ENCODE measurements at places on chromosomes 16 and 17.

- no peak for DNase-seq
Observed at GRCh38 chr17:78991906-78992532, 12.3 kb upstream of the LGALS3BP start.

- DNase-seq, result no peak
Observed at GRCh38 chr17:3818786-3819185, 17.8 kb upstream of the ITGAE start.

DNA sequence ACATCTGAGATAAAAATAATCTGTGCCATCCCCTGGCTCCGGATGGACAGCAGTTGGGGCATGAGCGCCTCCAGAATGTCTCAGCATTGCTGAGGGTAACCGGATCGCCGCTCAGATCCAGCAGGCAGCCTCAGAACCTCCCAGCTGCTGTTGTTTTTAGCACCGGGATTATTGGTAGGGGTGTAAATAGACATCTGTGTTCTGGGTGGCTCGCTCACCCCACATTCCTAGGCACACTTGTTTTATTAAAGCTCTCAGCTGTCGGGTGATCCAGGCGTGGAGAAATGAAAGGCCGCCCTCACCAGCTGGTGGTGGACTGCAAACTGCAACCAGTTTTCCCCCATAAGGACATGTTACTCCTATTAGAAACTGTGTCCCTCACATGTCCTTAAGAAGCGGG, 32.1 kb downstream of the MYH3 start:
- no peak for DNase-seq

DNA sequence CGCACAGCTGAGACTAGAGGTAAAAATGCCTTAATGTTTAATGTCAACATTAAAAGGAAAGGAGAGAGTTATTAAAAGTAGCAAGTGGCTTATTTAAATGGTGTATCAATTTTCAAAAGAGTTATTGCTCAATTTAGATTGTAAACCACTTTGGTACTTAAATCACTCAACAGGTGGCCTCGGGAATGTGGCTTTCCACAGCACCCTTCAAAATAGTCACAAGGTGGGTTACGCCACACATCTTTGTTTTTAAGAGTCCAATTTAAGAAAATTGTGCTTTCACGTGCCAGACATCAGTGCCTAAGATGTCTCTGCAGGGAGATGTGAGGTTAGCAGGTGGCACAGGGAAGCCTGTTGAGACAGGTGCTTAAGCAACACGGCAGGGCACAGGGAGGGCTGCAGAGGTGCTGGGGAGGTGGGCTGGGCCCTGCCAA, 27.5 kb upstream of the ADCY7 start:
- DNase-seq, result peak; percentile 20

GRCh38 chr17:38911081-38911730, 14.2 kb upstream of the LASP1NB start:
- DNase-seq, result no peak

GRCh38 chr16:67181346-67181745, 2.4 kb downstream of the MATCAP1 start:
- peak; percentile 86 for DNase-seq

DNA sequence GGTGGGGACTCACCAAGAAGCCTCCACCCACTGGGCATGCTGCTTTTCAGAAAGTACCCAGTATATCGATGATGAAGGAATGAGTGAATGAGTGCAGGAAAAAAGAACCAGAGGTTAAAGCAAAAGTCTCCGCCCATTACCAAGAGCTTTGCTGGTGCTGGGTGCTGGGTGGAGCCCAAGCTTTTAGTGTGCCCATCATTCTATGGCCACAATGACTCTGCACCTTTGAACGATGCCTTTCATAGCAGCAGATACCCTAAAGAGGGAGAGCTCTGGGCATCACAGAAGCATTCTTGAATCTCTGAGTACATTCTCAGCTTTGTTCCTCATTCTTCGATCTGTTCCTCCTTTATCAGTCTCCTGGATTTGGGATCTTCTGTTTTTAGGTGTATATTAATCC, 450.7 kb upstream of the CCL2 start:
- no peak for DNase-seq

DNA sequence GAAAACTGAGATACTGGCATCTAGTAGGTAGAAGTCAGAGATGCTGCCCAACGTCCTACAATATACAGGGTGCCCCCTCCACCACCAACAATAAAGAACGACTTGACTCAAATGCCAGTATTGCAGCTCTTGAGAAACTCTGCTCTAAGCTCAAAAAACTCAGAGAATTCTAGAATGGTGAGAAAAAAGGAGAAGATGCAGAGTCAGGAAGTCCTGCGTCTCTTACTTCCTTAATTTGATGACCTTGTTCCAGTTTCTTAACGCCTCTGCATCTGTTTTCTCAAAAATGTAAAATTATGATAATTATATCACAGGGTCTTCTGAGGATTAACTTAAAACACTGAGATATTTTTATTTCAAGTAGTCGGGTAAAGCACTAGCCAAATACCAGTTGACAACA, 1.7 kb upstream of the HSBP1 start:
- DNase-seq, result no peak

GRCh38 chr16:1475552-1476114, 805 bp upstream of the CLCN7 start:
- no peak for DNase-seq
